ENCODE measurements at places on chromosomes 16 and 17.

DNA sequence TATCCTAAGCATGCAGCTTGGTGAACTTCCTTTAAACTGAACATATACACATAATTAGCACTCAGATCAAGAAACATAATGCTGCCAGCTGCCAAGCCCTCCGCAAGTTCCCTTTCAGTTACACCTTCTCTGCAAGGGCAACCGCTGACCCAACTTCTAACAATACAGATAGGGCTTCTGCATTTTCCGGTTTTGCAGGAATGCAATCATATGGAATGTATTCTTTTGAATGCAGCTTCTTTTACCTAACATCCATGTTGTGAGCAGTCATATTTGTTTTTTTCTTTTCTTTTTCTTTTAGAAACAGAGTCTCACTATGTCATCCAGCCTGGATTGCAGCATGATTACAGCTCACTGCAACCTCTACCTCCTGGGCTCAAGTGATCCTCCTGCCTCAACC is 110.7 kb downstream of the GSG1L start:
- no peaks in the 10 kb centered on the region for H3K36me3 ChIP-seq
- no peak for DNase-seq
- no peak overlapping the region for H3K27ac ChIP-seq
- no peaks in the 10 kb centered on the region for H3K27me3 ChIP-seq

DNA sequence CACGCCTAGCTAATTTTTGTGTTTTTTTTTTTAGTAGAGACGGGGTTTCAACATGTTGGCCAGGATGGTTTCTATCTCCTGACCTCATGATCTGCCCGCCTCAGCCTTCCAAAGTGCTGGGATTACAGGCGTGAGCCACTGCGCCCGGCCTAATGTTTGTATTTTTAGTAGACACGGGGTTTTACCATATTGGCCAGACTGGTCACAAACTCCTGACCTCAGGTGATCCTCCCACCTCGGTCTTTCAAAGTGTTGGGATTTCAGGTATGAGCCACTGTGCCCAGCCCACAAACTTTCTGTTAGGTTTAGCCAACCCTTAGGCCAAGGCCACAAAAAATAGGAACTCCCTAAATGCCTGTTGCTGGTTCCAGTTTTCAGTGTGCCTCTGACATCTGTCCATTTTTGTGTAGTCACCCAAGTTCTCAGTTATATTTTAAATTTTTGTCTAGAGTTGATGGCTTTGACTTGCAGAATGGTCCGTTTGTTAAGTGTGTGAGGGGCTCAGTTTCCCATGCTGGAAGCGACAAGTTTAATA is 12.7 kb downstream of the CCL16 start:
- no peak overlapping the region for H3K27ac ChIP-seq
- H3K4me1 ChIP-seq, result no peaks in the 10 kb centered on the region
- H3K36me3 ChIP-seq, result no peaks in the 10 kb centered on the region

GRCh38 chr17:42281571-42282096 is 5.4 kb upstream of the STAT5B start:
- H3K4me3 ChIP-seq, result no peak overlapping the region
- H3K4me1 ChIP-seq, result peaks cover 18% of the 10 kb centered on the region
- peak overlapping the region; percentile 91 for H3K27ac ChIP-seq

GRCh38 chr17:37576281-37576680 is 32.9 kb downstream of the SYNRG start:
- no peak for DNase-seq
- no peaks in the 10 kb centered on the region for H3K27me3 ChIP-seq
- no peak overlapping the region for H3K4me3 ChIP-seq
- H3K4me1 ChIP-seq, result no peaks in the 10 kb centered on the region
- no peak overlapping the region for H3K27ac ChIP-seq

DNA sequence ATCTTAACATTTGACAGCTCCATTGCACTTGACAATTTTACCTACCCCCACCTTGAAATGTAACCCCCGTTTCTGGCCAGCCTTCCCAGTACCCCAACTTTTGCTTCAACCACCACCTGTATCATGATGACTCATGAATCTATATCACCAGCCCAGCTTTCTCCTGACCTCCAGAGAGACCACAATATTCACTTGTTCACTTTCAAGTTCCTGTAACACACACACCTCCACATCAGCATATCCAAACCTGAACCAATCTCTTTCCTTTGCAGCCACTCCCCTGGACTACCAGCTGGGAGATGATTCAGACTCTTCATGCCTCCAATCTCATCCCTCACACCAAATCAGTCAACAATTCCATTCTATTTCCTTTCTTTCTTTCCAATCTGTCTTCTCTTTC is 8.0 kb downstream of the SMG6 start:
- no peak overlapping the region for H3K4me3 ChIP-seq
- H3K27me3 ChIP-seq, result no peaks in the 10 kb centered on the region

GRCh38 chr17:39576187-39576586 is 31.5 kb downstream of the NEUROD2 start:
- no peaks in the 10 kb centered on the region for H3K36me3 ChIP-seq
- H3K27me3 ChIP-seq, result no peaks in the 10 kb centered on the region
- H3K27ac ChIP-seq, result no peak overlapping the region
- no peaks in the 10 kb centered on the region for H3K4me1 ChIP-seq
- no peak for DNase-seq

- H3K4me3 ChIP-seq, result no peak overlapping the region
- H3K36me3 ChIP-seq, result no peaks in the 10 kb centered on the region
- H3K27me3 ChIP-seq, result no peaks in the 10 kb centered on the region
Observed at GRCh38 chr16:53821957-53822625, 118.1 kb downstream of the FTO start.

- H3K4me1 ChIP-seq, result no peaks in the 10 kb centered on the region
- no peak for DNase-seq
- no peaks in the 10 kb centered on the region for H3K36me3 ChIP-seq
- no peak overlapping the region for H3K27ac ChIP-seq
Observed at GRCh38 chr16:87828907-87829621, 40.2 kb downstream of the SLC7A5 start.

- H3K27ac ChIP-seq, result peak overlapping the region; percentile 25
- no peak for DNase-seq
- H3K4me1 ChIP-seq, result peaks cover 38% of the 10 kb centered on the region
- H3K27me3 ChIP-seq, result no peaks in the 10 kb centered on the region
- no peak overlapping the region for H3K4me3 ChIP-seq
Observed at GRCh38 chr17:29289852-29290251, 4.1 kb downstream of the NUFIP2 start.

DNA sequence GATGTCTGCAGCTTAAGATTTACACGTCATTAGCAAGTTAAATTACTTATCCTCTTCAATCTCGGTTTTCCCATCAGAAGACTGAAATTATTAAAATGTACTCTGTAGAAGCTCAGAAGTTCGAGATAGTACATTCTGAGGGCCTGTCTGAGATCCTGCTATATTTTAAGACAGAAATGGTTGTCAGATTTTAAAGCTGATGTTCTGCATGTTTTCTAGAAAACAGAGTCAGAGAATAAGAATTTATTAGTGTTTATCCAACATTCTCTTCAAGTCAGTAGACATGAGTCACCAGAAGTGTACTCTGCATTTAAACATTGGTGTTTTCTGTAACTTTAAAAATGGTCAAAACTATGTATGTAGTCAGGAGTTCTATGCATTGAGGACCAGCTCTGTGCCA is 155.2 kb upstream of the MYOCD start:
- H3K27me3 ChIP-seq, result no peaks in the 10 kb centered on the region
- no peak overlapping the region for H3K4me3 ChIP-seq
- no peaks in the 10 kb centered on the region for H3K4me1 ChIP-seq
- no peak for DNase-seq

GRCh38 chr17:55648086-55648485 is 74.6 kb downstream of the TMEM100 start:
- no peak overlapping the region for H3K27ac ChIP-seq
- H3K4me3 ChIP-seq, result no peak overlapping the region
- H3K36me3 ChIP-seq, result no peaks in the 10 kb centered on the region
- H3K27me3 ChIP-seq, result no peaks in the 10 kb centered on the region

GRCh38 chr16:73199214-73199613 is 151.3 kb upstream of the ZFHX3 start:
- no peak overlapping the region for H3K4me3 ChIP-seq
- no peak for DNase-seq
- H3K27me3 ChIP-seq, result no peaks in the 10 kb centered on the region
- no peak overlapping the region for H3K27ac ChIP-seq
- H3K36me3 ChIP-seq, result no peaks in the 10 kb centered on the region
